ENCODE measurements at places on chromosomes 1 and 21.
A peak's percentile ranks its signal among the peaks of the same experiment; 100 is the strongest.

DNA sequence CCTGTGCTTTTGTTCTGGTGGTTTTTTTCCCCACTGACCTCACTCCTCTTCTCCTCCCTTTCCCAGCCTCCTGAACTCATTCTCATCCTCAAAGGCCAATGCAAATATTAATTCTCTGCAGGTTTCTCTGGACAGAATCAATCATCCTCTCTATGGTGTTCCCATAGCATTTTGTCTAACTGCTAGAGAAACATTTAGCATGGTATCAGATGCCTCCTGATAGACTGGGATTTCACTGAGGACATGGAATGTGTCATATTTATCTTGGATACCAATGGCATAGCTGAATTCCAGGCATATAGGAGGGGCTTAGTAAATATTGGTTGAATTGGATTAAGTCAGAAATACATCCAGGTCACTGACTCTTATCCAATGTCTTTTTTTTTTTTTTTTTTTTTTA, 46.1 kb upstream of the SRP9 start:
- DNase-seq = no peak

- no peak for DNase-seq
These were observed 45.2 kb downstream of the NENF start for GRCh38 chr1:212477680-212478466.

GRCh38 chr1:50023292-50024159, at the start of gene AGBL4:
TSS of gene AGBL4 (minus strand) at chr1:50023954.
- DNase-seq = no peak

- no peak for DNase-seq
These were observed 12.0 kb downstream of the PRDX6 start for GRCh38 chr1:173489149-173489600.

- DNase-seq = no peak
These were observed 42.6 kb downstream of the KIRREL1 start for GRCh38 chr1:158035976-158036583.

DNA sequence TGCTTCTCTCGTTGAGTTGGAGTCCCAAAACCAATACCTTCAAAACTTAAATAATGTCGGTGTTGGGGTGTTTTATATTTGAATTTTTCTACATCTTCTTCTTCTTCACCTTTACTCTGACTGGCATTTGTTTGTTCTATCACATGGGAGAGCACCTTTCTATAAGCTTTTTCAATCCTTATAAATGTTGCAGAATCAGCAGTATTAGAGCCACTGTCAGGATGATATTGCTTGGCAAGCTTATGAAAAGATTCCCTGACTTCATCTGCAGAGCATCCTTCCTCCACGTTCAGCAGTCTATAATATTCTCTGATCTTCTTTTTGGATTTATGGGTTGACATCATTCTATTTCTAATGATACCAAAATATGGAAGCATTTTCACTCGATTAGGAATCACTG, 2.6 kb downstream of the DNAJC28 start:
- DNase-seq = no peak

GRCh38 chr1:31782421-31783410, 18.6 kb upstream of the ADGRB2 start:
- DNase-seq = no peak

DNA sequence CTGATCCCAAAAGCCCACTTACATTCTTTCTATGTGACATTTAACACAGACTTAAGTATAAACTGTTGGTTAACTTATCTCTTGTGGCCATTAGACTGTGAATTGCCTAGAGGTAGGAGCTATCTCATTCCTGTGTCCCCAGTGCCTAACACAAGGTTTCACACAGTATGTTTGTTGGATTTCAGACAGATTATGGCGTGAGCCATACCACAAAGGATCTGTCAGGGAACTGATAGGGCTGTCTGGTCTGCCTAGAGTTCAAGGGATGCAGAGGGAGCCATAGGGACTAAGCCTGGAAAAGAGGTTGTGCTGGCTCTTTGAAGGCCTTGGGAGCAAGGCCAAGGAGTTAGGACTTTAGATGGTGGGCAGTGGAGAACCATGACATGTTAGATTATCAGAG, 40.0 kb downstream of the MEF2D start:
- no peak for DNase-seq

GRCh38 chr1:81797701-81798100, 3.0 kb upstream of the ADGRL2 start:
- no peak for DNase-seq

- DNase-seq = no peak
These were observed 68.5 kb downstream of the FOXJ3 start for GRCh38 chr1:42266253-42267135.

DNA sequence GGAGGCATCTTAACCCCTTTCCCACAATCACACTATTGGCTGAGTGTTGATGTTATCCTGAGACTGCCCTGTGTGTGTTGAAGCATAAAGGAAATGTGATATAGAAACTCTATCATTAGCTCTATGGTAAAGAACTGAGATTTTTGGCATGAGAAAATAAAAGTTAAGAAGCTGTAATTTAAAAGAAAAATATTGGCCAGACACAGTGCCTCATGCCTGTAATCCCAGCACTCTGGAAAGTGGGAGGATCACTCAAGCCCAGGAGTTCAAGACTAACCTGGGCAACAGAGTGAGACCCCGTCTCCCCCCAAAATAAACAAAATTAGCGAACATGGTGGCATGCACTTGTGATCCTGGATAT, 14.2 kb upstream of the RIPK4 start:
- no peak for DNase-seq

GRCh38 chr1:155719703-155720102, 30.8 kb downstream of the DAP3 start:
- DNase-seq = no peak

- no peak for DNase-seq
These were observed 38.0 kb upstream of the PPP2R5A start for GRCh38 chr1:212247179-212247721.

GRCh38 chr21:25838809-25839208, 104.0 kb downstream of the GABPA start:
- DNase-seq = no peak

- DNase-seq = no peak
These were observed 1.1 kb downstream of the ARHGAP30 start for GRCh38 chr1:161068306-161069234.

- DNase-seq = no peak
These were observed 82.7 kb downstream of the SIK1 start for GRCh38 chr21:43343992-43344886.

GRCh38 chr21:43818685-43819084, 29.3 kb downstream of the RRP1 start:
- no peak for DNase-seq

- DNase-seq = no peak
These were observed 21.8 kb downstream of the ITGB3BP start for GRCh38 chr1:63501256-63501655.

- no peak for DNase-seq
These were observed 51.9 kb upstream of the EDN2 start for GRCh38 chr1:41536361-41536802.

- no peak for DNase-seq
These were observed 12.3 kb upstream of the NCF2 start for GRCh38 chr1:183602510-183602909.

DNA sequence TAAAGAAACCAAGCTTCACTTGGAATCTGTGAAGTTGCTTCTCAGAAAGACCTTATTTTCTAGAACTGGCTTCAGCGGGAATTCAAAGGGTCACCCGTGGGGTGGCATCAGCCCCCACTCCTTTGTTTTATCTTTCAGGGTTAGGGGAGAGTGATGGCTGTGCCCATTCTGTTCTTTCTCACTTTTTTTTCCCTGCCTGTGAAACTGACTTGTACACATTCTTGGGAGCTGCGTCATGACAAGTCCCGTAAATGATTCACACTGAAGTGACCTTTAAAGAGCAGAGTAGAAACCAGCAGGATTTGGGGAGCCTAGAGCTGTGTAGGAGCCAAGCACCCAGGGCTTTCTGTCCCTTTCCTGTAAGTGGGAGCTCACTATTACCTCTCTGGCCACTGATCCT, 43.8 kb downstream of the SLC44A3 start:
- DNase-seq = peak; percentile 81

DNA sequence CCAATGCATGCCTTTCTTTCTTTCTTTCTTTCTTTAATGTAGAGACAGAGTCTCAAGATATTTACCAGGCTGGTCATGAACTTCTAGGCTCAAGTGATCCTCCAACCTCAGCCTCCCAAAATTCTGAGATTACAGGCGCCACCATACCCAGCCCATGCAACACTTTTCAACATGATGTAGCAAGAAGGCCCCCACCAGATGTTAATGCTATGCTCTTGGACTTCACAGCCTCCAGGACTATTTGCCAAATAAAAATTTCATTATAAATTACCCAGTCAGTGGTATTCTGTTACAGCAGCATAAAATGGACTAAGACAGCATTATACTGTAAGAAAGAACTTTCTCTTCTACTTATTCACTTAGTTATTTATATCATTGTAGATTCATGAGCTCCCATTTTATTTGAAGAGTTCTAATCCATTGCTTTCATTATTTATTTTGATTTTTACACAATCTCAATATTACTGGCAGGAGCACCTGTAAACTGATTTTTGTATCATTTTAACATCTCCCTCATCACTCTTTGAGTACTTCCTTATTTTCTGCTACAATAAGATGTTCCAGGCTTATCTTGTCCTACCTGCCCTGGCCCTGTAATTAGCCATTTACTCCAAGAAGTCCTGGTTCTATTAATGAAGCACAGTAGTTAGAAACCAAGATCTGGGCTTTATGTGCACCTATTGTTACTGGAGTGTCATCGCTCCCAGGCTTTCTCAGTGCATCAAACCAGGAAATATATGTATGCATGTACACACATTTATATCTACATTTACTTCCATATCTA, 4.8 kb upstream of the RCSD1 start:
- DNase-seq = no peak

DNA sequence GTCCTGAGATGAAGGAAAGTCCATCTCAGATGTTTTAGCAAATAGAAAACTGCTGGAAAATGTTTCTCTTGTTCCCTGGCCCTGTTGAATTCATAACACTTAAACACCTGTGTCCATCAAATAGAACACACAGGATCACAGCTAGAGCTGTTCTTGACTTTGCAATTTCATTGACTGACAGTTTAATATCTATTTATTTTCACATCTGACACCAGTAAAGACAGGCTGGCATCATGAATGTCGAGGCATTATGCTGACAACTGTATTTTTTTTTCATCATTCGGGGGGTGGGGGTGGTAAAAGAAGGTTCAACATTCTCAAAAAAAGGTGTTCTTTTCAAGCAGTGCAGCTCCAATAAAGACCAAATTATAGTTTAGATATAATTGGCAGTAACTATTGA, 591.2 kb upstream of the PTBP2 start:
- DNase-seq = no peak

DNA sequence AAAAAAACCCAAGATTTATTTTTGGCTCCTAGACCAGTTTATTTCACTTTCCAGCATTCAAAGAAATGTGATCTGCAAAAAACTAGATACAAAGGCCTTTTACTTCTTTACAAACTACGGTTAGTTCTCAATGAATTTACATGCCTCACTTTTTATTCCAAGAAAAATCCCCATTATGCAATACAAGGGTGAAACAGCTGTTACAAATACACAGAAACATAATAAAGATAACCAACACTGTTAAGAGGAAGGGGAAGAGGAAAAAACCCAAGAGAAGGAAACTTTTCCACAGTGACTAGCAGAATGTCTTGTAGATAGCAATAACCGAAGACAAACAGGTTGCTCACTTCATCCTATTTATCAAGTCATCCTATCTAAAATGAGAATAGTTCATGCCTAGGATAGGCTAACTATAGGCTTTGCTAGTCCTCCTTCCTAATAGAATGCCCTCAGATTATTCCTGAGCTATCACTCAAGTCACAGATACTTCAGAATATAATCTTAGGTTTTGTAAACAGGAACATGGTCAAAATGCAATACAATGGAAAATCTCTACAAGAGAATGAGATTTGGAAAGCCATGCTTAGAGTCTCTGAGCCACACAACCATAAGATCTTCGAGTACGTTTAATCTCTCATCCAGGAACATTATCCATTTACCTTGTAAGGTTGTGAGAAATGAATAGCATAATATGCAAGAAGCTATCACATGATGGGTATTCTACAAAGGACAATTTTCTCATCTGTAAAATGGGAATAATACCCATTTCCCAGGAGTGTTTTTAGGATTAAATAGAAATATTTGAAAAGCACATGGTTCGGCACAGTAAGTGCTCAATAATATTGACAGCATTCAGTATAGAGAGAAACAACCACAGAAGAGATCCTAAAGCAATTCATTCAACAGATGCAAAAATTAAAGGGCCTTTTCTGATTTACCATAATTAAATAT, 5.4 kb downstream of the PNRC2 start:
- DNase-seq = no peak

GRCh38 chr1:201405484-201405831, 6.3 kb upstream of the LAD1 start:
- no peak for DNase-seq

DNA sequence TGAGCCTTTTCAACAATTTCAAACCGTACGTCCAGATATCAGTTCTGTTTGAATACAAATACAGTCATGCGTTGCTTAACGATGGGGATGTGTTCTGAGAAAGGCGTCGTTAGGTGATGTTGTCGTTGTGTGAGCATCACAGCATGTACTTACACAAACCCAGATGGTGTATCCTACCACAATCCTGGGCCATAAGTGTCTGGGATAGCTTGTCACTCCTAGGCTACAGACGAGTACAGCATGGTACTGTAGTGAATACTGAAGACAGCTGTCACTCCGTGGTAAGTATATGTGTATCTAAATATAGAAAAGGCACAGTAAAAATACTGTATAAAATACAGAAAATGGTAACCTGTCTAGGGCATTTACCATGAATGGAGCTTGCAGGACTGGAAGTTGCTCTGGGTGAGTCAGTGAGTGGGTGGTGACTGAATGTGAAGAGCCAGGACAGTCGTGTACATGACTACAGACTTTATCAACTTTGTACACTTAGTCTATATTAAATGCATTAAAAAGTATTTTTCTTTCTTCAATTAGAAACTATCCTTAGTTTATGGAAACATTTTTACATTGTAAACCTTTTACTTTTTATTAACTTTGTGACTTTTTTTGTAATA, 10.5 kb upstream of the OR2W3 start:
- DNase-seq = no peak

GRCh38 chr1:185271921-185272320, 45.1 kb downstream of the IVNS1ABP start:
- no peak for DNase-seq

GRCh38 chr1:27994060-27994459, 34.3 kb downstream of the XKR8 start:
- no peak for DNase-seq

DNA sequence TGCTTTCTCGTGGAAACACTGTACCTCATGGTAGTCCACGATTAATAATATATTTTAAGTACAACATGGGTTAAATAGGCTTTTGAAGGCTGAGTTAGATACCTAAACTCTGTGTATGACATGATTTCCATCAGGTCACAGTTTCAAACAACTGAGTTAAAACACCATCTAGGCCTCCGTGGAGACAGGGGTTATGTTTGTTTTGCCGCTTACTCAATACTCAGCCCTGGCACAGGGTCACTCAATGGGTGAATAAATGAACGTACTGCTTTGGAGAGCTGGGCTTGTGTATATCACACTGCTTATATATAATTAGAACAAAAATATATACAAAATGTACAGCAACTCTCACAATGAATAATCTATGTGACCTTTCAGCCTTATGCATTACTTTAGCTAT, 72.5 kb downstream of the PLPPR5 start:
- no peak for DNase-seq

Measured in non-pigmented ciliary epithelial cell (primary cell).